Inflammatory macrophage (primary cell): ENCODE measurements at places on chromosomes 1 and 21.

DNA sequence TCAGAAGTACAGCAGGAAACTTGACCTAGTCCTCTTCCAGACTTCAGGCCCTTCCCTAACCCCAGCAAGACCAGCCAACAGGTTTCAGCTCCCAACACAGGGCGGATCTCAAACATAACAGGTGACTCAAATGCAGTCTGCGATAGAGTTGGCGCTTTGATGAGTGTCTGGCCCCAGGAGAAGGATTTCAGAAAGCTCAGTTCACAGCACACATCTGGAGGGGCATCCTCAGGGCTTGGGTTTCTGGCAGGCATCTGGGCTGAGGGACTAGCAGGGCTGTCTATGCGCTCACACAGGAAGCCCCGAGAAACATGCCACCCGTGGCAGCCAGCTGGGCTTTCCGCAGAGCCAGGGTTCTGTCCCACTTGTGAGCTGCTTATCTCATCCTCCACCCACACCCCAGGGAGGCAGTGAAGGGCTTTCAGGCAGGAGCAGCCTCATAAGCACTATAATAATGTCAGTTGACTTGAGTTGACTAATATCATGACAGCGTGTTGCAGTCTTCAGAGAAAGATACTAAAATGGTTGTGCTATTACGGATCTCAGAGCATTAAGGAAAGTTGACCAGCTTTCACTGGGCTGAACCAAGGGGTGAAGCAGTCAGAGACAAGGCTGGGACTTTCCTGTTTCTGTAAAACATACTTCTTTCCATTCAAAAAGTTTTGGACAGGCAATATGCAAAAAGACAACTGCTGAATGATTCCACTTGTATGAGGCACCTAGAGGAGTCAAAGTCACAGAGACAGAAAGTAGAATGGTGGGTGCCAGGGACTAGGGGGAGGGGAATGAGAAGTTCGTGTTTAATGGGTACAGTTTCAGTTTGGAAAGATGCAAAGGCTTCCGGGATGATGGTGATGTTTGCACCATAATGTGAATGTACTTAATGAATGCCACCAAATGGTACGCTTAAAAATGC, 233.0 kb upstream of the IRF2BP2 start:
- peak; percentile 87 for DNase-seq

- DNase-seq = no peak
These were observed 44.1 kb upstream of the WLS start for GRCh38 chr1:68276448-68276847.

DNA sequence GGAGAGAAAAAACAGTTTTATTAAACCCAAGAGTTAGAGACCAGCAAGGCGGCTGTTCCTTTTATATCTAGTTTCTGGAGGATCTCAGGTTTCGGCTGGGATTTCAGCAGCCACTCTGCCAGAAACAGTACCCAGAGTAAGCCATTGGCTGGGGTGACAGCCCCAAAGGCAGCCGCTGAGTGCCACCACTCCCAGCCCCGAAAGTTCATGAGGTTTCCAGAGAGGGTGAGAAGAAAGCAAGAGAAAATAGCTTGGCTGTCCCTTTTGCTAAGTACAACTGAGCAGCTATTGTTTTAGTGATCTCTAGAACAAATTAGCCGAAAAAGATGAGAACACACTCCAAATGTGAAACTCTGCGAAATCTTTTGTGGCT, 1.2 kb downstream of the SH3BGR start:
- DNase-seq = no peak

- DNase-seq = peak; percentile 61
These were observed 8.6 kb downstream of the FNDC5 start for GRCh38 chr1:32861904-32862695.

GRCh38 chr1:103309786-103310185, 201.5 kb upstream of the COL11A1 start:
- no peak for DNase-seq
